NCI-H1694 (cell line): ENCODE measurements at places on chromosomes 12 and 14.

DNA sequence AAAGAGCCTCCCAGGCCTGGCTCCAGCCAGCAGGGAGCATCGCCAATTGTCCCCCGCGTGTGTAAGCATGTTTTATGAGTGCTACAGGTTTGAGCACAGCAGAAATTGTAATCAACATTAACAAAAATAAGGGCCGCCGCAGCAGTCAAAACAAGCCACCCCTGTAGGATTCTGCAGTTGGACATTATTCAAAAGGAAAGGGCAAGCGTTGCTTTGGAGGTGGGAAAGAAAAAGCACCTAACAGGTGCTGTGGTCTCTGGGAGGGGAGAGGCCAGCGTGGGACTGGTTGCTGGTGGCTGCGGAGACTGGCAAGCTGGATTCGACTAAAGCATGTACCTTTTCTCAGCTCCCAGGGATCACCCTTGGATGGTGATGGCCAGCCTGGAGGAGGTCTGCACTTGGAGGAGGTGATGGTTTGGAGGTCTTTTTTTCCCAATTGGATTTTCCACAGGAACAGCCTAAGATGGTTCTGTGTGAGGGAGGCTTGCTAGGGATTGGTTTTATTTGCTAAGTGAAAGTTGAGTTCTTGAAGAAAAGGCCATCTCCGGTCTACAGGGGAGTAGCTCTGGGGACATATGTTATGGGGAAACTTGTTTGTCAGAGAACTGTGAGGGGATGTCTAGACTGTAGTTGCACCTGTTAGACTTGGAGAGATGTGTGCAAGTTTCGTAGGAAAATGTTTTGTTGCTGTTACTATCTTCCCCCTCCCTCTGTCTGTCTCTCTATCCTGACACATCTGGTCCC lies 2.0 kb downstream of the DYRK2 start:
- no peak for DNase-seq

GRCh38 chr14:22304326-22304725 lies 284.7 kb downstream of the DAD1 start:
- no peak for DNase-seq

DNA sequence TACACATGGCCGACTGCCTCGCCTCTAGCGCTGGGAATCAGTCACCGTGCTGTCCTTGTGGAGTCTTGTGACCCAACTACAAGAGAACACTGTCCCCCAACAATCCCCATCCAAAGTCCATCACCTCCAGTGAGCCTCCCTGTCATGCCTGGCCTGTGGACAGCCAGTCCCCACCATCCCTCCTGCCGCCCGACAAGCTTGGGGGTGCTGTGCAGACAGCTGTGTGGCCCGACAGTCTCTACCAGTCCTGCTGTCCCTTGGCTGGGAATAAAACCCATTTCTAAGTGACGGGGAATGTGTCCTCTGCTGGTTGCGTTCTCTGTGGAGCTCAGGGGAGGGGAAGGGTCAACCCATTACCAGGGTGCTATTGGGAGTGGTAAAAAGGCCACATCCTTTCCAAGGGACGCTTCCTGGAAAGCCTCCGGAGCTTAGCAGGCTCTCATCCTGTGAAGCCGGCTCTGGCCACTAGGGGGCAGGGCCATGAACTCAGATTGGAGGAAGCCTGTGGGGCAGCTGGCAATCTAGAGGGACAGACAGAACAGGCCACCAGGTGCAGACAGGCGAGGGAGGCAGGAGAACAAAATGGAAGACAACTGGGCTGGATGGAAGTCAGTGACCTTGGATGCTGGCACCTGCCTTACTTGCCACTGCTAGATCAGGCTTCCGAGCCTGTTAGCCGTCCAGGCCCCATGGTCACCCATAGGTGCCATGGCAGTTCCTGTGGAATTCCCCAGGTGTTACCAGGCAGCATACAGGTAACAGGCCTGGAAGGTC lies 12.0 kb upstream of the BLTP3B start:
- DNase-seq = peak; percentile 11

DNA sequence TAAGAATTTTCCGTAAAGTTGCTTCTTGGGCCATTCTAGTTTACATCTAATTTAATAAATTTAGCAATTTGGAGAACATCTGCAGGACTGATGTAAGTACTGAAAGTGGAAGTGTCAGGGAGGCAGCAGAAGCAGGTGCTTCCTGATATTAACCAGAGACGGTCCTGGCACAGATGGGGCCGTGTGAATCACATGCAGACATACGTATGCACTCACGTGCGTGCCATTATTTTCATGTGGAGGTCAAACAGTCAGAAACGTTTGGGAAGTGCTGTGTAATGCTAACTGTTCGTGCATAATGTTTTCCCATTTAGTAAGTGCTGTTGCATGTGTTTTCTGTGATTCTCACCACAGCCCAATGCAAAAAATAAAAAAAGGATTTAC lies 87.8 kb upstream of the DYNC1H1 start:
- DNase-seq = no peak

DNA sequence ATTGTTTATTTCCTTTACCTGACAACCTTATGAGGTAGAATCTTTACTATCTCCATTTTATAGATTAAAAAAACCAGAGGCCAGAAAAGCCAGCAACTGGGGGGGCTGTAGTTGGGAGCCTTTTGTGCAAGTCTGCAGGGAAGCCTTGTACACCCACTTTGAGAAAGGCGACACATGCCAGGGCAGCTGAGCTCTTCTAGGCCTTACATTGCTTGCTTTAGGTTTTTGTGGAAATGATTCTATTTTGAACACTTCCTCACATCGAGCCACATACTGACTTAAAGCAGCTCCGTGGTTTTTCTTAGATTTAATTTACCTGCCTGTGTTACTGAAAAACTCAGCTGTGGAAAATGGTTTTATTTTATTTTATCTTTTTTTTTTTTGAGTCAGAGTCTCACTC lies 34.6 kb downstream of the EP400 start:
- no peak for DNase-seq

- DNase-seq = no peak
Observed at GRCh38 chr14:75450381-75451276, 22.8 kb downstream of the JDP2 start.

DNA sequence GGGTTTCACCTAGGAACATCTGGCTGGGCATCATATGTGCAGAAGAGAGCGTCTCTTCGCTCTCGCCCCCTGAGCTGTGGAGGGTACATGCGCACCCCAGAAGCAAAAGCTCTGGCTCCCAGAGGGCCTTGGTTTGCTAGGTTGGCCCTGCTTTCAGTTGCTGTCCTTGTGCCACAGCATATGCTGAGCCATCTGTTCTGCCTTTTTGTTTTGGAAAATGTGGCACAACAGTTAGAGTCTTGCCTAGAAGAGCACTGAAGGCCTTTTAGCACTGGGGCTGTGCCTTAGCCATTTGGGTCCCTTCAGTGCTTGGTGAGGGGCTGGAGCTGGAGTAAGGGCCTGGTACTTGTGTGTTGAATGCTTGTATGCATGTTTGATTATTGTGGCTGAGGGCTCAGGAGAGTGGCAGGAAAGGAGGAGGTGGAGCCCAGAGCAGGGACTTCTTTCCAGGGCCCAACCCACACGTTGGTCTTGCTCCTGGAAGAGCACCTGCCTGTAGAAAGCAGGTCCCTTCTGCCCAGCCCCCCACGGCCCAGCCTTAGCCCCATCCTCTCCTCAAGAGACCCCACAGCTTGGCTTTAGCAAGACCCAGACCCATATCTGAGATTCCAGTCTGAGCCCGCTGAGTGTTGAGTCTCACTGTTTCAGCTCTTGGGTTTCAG lies 113.7 kb downstream of the SLC25A47 start:
- peak; percentile 99 for DNase-seq

- no peak for DNase-seq
Observed at GRCh38 chr12:94618995-94619695, 31.2 kb downstream of the TMCC3 start.

- no peak for DNase-seq
Observed at GRCh38 chr14:33532553-33532952, 418.3 kb downstream of the EGLN3 start.

DNA sequence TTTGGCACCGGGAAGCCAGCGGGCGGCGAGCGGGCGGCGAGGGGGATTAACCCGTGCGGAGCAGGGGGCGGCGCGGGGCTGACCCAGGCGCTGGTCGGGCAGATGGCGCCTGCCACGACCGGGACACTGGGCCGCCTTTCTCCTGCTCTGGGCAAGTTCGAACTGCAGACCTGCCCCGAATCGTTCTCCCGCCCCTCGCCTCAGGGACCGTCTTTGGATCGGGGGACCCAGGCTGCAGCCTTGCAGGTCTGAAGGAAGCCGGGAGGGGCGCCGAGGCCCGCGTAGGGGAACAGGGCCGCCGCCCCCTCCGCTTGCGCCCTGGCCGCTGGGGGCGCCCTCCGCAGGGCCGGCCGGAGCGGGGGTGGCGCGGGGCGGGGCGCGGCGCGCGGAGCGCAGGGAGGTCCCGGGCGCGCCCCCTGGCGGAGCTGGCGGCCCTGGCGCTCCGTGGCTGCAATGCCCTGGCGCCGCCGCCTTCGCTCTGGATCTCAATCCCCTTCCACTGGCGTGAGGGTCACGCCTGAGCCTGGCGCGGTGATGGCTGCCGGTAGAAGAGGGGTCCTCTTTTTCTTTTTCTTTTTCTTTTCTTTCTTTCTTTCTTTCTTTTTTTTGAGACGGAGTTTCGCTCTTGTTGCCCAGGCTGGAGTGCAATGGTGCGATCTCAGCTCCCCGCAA lies 449 bp upstream of the LTBP2 start:
- DNase-seq = peak; percentile 85

DNA sequence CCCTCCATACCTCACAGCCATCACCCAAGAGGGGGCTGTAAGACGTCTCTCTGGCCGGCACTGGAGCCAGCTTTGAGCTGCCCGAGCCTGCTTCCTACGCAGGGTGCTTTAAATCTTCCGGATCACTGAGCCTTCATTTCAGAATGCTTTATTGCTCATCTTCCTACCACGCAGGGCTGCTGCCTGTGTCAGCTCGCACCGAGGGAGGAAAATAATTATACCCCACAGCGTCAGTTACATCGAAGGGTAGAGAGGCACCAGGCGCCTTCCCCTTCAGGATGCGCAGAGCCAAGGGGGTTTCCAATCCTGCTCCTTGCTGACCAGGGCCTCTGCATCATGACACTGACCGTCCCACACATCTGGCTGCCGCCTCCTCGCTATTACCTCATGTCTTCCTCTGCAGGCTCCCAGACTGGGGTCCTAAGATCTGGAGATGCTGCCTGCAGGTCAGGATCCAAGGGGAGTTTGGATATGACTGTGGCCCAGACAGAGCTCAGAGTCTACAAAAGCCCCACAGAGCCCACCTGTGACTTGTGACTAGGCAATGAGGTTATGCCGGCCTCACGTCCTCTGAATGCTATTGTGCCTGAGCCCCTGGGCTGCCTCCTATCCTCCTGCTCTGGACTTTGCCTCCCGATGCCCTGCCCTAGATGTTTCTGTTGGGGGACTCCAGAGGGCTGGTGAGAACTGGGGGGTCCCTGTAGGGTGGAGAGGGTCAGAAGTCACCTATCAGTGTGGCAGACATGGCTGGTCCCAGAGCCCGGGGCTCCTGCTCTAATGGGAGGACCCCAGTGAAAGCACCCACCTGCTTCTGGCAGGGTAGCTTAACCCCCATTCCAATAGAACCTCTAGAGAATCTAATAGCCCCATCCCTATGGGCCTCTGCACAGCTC lies 220.3 kb upstream of the RTL1 start:
- DNase-seq = no peak

DNA sequence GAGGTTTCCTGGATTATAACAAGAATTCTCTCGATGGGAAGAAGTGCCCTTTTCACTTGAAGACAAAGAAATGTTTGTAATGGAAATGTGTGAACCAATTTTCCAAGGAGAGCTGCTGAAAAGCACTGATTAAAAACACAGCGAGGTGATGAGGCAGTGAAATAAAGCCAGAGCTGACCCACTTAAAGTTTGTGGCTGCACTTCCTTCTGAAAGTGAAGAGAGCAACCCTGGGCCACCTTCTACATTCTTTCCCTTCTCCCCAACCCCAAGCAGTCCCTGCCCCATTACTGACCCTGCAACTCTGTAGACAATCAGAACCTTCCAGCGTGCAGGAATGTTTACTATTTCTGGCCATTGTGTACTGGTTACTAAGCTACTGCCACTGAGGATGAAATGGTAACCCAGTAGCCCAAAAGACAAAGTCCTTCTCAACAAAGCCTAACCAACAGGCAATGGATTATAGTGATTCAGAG lies 173.9 kb downstream of the TTC7B start:
- DNase-seq = no peak

- no peak for DNase-seq
Observed at GRCh38 chr14:84288781-84289180, 1241.2 kb upstream of the FLRT2 start.

DNA sequence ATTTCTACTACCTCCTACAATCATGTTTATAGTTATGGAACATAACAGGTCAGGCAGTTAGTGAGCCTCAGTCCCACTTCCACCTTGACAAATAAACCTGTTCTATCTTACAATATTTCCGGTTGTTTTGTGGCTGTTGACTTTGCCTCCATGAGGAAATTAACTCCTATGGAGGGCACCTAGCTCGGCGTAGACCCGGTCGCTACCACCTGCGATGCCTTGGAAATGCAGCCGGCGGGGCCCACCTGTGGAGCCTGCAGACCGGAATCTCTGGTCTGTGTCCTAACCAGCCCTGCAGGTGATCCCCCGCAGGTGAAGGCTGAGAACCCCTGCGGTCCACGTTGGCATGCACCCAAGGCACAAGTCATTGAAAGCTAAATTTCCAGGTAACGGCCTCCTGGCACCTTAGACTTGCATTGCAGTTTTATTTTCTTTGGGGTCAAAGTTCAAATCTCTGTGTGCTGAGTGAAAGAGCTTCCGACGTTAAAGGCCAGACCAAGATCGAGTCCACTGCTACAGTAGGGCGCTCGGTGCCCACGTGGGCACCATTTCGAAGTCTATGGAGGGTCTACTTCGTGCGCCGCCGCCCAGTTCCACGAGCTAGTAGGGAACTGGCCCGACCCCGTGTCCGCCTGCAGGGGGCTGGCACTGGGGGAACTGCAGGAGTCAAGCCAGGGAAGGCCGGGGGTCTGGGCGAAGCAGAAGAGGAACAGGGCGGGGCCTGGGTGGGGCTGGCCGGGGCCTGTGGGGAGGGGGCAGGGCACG lies 782 bp upstream of the PIWIL1 start:
- DNase-seq = no peak

GRCh38 chr12:110844131-110844530 lies 2.7 kb upstream of the CCDC63 start:
- DNase-seq = no peak

DNA sequence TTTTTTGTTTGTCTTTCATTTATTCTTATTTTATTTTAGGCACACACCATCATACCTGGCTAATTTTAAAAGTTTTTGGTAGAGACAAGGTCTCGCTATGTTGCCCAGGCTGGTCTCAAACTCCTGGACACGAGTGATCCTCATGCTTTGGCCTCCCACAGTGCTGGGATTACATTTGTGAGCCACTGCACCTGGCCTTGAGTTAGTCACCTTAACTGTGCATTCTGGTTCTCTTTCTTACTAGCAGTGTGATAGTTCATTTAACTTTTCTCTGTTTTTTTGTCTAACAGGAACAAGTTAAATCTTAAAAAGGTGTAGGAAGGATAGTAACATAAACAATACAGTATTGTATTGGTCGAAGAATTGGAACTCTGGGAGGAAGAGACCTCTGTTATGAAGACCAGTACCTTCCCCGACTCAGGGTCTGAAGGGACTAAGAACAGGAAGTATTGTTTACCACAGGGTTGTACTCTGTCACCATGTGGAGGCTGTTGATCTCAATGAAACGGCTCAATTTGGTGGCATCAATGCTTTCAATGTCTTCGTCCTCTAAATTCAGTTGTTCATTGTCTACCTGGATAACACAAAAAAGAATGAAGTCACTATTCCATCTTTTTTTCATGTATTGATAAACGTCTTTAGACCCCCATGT lies 17.7 kb downstream of the ERP27 start:
- no peak for DNase-seq

- DNase-seq = no peak
Observed at GRCh38 chr12:126772171-126772864, 1494.7 kb upstream of the TMEM132C start.

- no peak for DNase-seq
Observed at GRCh38 chr12:26789731-26790644, 43.0 kb downstream of the ITPR2 start.
